ENCODE measurements at places on chromosomes 16 and 17.

GRCh38 chr16:89132194-89133005, 38.7 kb downstream of the ACSF3 start:
- no peak overlapping the region for H3K4me3 ChIP-seq
- H3K27ac ChIP-seq, result no peak overlapping the region
- peaks cover 15% of the 10 kb centered on the region for H3K36me3 ChIP-seq
- no peak for DNase-seq

- no peaks in the 10 kb centered on the region for H3K27me3 ChIP-seq
- H3K4me3 ChIP-seq, result no peak overlapping the region
- no peak for DNase-seq
- H3K27ac ChIP-seq, result no peak overlapping the region
- H3K36me3 ChIP-seq, result no peaks in the 10 kb centered on the region
Observed at GRCh38 chr16:50588276-50588675, 40.1 kb downstream of the NKD1 start.

- H3K36me3 ChIP-seq, result no peaks in the 10 kb centered on the region
- H3K27me3 ChIP-seq, result no peaks in the 10 kb centered on the region
- H3K4me3 ChIP-seq, result no peak overlapping the region
- H3K27ac ChIP-seq, result no peak overlapping the region
Observed at GRCh38 chr17:5919089-5919488, 151.1 kb upstream of the WSCD1 start.

GRCh38 chr17:41402161-41402560, 4.8 kb upstream of the KRT31 start:
- no peak overlapping the region for H3K27ac ChIP-seq
- no peak for DNase-seq
- H3K27me3 ChIP-seq, result no peaks in the 10 kb centered on the region
- no peaks in the 10 kb centered on the region for H3K36me3 ChIP-seq

DNA sequence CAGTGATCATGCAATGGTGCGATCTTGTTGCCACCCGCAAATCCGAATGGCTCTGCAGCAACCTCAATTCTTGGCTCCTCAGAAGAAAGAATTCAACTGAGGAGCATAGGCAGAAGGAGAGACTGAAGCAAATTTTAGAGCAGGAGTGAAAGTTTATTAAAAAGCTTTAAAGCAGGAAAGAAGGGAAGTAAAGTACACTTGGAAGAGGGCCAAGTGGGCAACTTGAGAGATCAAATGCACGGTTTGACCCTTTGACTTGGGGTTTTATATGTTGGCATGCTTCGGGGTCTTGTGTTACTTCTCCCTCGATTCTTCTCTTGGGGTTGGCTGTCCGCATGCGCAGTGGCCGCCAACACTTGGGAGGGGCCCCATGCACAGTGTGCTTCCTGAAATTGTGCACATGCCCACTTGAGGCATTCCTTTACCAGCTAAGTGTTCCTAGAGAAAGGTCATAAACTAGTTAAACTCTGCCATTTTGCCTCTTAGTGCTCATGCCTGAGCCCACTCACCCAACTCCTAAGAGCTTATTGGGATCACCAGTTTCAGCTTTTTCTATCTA, 36.7 kb downstream of the ZNRF1 start:
- no peaks in the 10 kb centered on the region for H3K36me3 ChIP-seq
- H3K27me3 ChIP-seq, result peaks cover 3% of the 10 kb centered on the region
- no peak overlapping the region for H3K4me3 ChIP-seq

GRCh38 chr16:54076006-54076504, 210.5 kb downstream of the IRX3 start:
- H3K4me1 ChIP-seq, result no peaks in the 10 kb centered on the region
- no peak overlapping the region for H3K4me3 ChIP-seq
- H3K27me3 ChIP-seq, result no peaks in the 10 kb centered on the region
- H3K27ac ChIP-seq, result no peak overlapping the region
- no peak for DNase-seq
- peaks cover 5% of the 10 kb centered on the region for H3K36me3 ChIP-seq

DNA sequence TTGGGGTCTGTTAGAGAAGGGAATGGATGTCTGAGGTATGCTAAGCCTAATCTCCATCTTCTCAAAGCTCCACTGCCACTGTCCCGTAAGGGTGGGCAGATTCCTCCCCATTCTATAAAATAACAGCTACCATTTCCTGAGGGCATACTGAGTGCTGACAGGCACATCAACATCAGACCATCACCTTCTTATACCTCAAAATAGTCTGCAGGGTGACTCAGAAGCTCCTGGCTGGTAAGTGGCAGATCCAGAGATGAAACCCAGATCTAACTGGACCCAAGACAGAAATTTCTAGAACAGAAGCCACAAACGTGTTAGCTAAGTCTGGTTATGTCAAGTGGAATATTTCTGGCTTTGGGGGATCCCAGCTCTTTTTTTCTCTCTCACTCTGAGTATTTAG, 548.0 kb downstream of the WWOX start:
- no peaks in the 10 kb centered on the region for H3K36me3 ChIP-seq
- DNase-seq, result no peak
- no peaks in the 10 kb centered on the region for H3K4me1 ChIP-seq
- H3K27me3 ChIP-seq, result peaks cover 1% of the 10 kb centered on the region
- H3K4me3 ChIP-seq, result no peak overlapping the region

DNA sequence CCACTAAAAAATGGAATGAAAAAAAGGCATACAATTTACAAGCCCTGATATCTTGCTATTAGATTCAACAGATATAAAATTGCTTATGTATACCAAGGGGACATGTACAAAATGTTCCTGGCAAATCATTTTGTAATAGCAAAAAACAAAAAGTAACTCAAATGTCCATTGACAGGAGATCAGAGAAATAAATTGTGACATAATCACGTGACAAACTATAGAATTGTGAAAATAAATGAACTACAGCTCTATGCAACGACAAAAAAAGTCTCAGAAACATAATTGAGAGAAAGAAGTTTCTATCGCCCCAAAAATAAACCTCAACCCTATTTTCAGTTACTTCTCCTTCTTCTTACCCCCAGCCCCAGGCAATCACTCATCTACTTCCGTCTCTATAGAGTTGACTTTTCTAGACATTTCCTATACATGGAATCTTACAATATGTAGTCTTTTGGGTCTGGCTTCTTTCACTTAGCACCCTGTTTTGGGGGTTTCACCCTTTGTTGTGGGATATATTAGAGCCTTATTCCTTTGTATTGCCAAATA, 12.1 kb upstream of the ACE start:
- H3K27me3 ChIP-seq, result no peaks in the 10 kb centered on the region
- no peak overlapping the region for H3K4me3 ChIP-seq
- DNase-seq, result no peak

DNA sequence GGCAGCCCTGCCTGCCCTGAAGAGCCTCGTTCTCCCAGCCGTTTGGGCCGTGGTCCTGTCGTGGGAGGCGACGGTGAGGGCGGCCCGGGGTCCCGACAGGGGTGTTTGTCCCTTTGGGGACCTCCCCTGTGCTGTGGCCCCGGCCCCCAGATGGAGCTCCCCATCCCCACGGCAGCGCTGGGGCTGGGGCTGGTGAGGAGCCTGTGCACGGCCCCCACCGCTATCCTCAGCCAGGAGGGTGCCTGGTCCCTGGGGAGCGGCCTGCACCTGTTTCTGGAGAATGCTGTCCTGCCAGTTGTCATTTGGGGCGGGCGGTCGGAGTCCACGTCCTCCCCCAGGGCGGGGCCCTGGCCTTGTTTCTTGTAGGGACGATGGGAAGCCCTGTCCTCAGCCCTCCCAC, 6.6 kb downstream of the CAPN15 start:
- H3K27me3 ChIP-seq, result peaks cover 15% of the 10 kb centered on the region
- peaks cover 37% of the 10 kb centered on the region for H3K4me1 ChIP-seq
- H3K36me3 ChIP-seq, result no peaks in the 10 kb centered on the region
- H3K27ac ChIP-seq, result no peak overlapping the region

DNA sequence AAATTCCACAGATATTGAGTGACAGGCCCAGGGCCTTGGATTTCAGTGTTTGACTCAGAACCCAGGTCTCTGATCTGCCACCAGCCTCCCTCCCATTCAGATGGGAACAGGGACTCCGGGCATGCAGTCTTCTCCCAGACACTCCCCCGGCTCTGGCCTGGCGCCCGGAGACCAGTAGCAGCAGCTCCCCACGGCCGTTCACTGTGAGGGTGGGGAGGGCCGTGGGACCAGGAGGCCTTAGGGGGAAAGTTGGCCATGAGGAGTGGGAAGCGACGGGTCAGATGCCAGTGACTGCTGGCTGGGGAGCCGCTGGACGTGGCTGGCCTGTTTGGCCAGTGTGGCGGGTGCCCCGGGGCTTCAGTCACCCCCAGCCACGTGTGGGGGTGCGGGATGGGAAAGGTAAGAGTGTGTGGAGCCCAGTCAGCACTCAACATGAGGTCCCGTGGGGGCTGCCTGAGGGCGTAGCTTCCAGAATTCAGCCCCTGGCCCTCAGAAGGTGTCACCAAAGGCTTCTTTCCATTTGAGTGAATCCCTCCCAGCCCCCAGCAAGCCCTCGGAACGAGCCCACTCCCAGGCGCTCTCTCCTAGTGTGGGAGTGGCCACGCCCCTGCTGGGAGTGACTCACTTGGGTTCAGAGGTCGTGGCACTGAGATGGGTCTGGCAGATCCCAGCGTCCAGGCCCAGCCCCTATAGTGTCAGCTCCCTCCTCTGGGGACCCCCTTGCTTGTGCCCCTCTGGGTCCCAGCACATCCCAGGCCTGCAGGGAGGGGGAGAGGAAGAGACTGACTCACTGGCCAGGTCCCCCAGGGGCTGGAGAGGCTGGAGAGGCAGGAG, 309.4 kb downstream of the SEC14L1 start:
- H3K4me1 ChIP-seq, result peaks cover 89% of the 10 kb centered on the region
- DNase-seq, result no peak
- H3K27me3 ChIP-seq, result peaks cover 13% of the 10 kb centered on the region
- H3K4me3 ChIP-seq, result peak overlapping the region; percentile 96
- peak overlapping the region; percentile 98 for H3K27ac ChIP-seq
- H3K36me3 ChIP-seq, result peaks cover 4% of the 10 kb centered on the region

DNA sequence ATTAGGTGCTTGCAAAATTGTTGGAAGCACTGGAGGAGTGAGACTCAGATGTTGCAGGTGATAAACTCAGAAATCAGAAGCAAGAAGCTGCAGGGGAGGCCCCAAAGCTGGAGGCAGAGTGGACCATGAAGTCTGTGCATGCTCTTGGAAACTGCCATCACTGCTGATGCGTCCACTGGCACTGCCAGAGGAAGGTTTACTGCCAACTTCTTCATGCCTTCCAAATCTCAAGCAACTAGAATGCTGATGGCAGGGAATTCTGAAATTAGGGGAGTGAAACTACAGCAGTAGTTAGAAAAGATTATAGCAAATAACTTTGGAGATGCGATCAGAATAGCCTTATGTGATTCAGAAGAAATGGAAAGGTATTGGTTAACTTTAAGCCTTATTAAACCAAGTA, 277.1 kb upstream of the SDK2 start:
- H3K27me3 ChIP-seq, result peaks cover 2% of the 10 kb centered on the region

GRCh38 chr16:12219992-12220391, 243.5 kb downstream of the SNX29 start:
- no peak overlapping the region for H3K4me3 ChIP-seq
- H3K4me1 ChIP-seq, result no peaks in the 10 kb centered on the region
- DNase-seq, result no peak
- no peak overlapping the region for H3K27ac ChIP-seq

DNA sequence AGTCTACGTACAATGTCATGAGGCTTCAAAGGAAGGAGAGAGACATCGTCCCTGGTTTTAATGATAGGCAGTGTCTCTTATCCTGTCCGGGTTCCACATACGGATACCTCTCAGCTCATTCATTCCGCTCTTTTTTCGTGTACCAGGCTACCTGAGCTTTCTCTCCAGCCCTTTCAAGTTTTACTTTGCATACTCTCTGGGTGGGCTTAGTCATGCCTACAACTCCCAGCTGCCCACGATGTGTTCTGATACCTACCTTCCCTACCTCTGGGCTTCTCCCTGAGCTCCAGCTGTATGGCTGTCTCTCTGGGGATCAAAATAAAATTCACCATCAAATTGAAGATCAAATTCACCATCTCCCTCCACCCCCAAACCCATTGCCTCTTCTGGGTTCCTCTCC, 354.0 kb upstream of the EEF2KMT start:
- no peaks in the 10 kb centered on the region for H3K4me1 ChIP-seq
- H3K27me3 ChIP-seq, result peaks cover 3% of the 10 kb centered on the region
- H3K27ac ChIP-seq, result no peak overlapping the region
- no peak overlapping the region for H3K4me3 ChIP-seq
- no peaks in the 10 kb centered on the region for H3K36me3 ChIP-seq

DNA sequence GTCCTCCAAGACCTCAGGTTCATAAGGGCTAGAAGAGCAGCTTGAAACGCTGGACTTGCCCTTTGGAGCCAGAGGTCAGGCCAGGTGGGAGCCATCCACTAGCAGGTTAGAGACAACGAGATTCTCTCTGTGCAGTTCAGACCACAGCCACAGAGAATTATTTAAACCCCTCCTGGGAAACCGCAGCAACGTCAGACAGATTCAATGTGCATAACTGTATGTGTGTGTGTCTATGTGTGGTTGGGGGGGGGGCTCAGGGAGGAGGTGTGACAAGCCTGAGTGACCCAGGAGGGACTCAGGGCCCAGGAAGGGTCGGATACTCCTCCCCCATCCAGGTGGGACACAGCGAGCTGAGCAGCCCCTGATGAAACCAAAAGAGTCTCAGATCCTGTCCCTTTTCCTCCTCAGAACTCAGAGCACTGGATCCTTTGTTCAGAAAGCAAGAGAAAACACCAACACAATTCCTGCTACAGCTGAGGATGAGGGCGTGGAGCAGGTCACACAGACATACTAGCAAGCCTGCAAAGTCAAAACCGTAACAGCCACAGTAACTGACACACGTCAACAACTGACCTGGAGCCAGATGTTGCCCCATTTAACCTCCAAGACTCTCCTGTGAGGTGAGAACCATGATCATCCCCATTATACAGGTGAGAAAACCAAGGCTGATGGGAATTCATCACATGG, 66.8 kb downstream of the XYLT1 start:
- H3K36me3 ChIP-seq, result peaks cover 14% of the 10 kb centered on the region
- H3K27ac ChIP-seq, result peak overlapping the region; percentile 62
- H3K4me3 ChIP-seq, result no peak overlapping the region
- peaks cover 37% of the 10 kb centered on the region for H3K4me1 ChIP-seq
- peak; percentile 48 for DNase-seq
- H3K27me3 ChIP-seq, result peaks cover 4% of the 10 kb centered on the region

DNA sequence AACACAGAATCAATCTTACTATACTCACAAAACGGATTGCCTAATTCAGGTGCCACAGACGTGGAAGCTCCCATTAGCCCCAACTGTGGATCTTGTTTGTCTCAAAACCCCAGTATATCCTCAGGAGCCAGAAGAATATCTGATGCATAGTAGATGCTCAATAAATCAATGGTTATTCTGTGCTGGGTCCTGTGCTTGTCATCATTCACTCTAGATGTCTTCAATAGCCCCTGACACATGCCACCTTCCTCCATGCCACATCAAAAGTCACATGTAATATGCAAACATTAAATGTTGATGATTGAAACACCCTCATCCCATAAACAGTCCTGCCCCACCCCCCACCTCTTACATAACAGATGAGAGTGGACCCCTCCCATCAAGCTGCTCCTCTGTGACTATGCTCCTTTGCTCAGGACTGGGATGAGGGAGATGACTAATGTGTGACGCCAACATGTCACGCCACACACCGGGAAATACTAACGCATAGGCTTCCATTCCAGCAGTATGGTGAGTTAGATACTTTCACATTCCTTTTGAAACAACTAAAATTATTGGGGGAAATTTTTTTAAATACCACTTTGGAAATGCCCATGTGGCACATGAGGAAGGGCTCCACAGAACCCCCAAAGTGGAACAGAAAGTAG, 267.6 kb upstream of the SDK2 start:
- H3K27ac ChIP-seq, result no peak overlapping the region
- H3K36me3 ChIP-seq, result peaks cover 16% of the 10 kb centered on the region
- DNase-seq, result no peak
- H3K4me1 ChIP-seq, result peaks cover 18% of the 10 kb centered on the region
- H3K4me3 ChIP-seq, result no peak overlapping the region

All from immature natural killer cell (primary cell).